ENCODE measurements at places on chromosomes 13 and 19.

DNA sequence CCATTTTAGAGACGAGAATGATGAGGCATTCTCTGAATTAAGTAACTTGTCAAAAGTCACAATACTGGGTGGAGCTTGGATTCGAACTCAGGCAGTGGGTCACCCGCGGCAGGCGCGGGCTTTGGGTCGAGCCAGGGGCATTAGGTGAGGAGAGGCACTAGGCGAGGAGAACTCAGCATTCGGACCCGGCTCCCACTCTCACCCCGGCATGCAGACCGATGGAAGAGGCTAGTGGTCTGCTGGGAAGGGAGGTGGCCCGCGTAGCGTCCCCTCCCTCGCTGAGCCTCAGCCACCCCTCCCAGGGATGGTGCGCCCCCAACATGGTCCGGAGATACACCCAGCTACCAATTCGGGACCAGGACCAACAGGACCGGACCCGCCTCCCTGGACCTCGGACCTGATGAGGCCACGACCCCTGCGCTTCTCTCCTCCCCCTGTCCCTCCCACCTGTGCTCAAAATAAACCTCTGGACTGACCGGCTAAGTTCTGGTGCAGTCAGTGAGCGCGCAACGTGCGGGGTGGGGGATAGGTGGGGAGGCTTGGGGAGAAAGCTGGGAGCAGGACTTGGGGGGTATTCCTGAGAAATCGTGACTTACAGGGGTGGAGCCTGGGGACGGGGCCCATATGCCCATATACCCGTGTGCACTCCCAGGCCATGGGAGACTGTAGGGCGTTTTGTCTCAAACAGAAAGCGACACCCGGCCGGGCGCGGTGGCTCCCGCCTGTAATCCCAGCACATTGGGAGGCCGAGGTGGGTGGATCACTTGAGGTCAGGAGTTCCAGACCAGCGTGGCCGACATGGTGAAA, 1.3 kb upstream of the SNAPC2 start:
- H3K4me1 ChIP-seq = peaks cover 40% of the 10 kb centered on the region
- peaks cover 27% of the 10 kb centered on the region for H3K27me3 ChIP-seq
- H3K36me3 ChIP-seq = no peaks in the 10 kb centered on the region
- DNase-seq = no peak
- peak overlapping the region; percentile 74 for H3K4me3 ChIP-seq
- no peak overlapping the region for H3K27ac ChIP-seq

DNA sequence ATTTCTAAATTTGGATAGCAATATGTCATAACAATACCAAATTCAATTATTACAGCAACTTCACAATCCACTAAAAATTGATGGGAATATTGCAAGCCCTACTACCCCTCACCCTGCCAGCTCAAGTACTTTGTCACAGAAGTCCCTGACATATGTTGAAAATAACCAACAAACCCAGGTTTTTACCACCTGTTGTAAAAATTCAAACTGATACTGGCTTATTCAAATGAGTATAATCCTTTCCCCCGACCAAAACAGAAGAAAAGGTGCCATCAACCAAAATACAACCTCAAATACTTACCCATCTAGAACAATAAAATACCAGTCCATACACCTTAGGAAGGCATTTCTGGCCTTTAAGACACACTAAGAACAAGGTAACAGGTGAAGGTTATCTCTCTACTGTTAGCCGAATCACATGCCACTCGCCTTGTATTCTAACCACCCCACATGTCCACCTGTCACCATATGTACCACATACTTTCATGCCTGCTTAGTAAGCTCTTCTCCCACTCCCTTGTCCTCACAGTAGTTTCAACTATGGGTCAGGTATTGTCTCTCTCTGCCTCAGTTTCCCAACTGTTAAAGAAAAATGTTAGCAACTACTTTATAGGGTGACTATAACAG, 53.1 kb downstream of the USP12 start:
- DNase-seq = no peak
- no peak overlapping the region for H3K4me3 ChIP-seq
- H3K27ac ChIP-seq = no peak overlapping the region

- no peak overlapping the region for H3K4me3 ChIP-seq
- H3K36me3 ChIP-seq = no peaks in the 10 kb centered on the region
- no peak for DNase-seq
Observed at GRCh38 chr19:30158893-30159245, 213.3 kb upstream of the ZNF536 start.

GRCh38 chr13:23469951-23470421, 36.5 kb upstream of the SACS start:
- no peak for DNase-seq
- H3K27me3 ChIP-seq = peaks cover 17% of the 10 kb centered on the region
- H3K27ac ChIP-seq = no peak overlapping the region
- H3K36me3 ChIP-seq = no peaks in the 10 kb centered on the region
- no peak overlapping the region for H3K4me3 ChIP-seq
- peaks cover 7% of the 10 kb centered on the region for H3K4me1 ChIP-seq

DNA sequence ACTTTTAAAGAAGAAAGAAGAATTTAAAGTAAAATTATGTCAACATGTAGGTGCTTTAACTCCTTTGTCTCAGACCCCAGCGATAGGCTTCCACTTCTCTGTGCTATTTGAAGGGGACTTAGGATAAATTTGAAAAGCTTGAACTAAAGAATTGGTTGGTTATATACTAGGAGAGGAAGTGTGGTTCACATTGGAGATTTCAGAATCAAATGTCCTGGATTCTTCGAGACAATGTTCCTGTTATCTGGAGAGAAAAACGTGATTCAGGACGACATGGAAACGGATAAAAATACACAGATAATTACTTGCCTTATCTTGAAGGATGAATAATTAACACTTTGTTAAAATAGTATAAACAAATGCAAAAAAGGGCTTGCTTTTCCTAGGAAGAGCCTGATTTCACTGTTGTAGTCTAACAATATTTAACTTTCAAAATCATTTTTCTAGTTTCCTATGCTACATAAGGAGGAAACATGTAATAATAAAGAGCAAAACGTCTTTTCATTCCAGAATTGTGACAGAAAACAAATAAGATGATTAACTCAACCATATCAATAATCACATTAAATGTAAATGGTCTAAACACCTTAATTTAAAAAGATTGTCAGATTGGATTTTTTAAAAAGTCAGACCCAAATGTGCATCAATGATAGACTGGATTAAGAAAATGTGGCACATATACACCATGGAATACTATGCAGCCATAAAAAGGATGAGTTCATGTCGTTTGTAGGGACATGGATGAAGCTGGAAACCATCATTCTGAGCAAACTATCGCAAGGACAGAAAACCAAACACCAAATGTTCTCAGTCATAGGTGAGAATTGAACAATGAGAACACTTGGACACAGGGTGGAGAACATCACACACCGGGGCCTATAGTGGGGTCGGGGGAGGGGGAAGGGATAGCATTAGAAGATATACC, 724 bp upstream of the ZNF780A start:
- H3K4me1 ChIP-seq = peaks cover 41% of the 10 kb centered on the region
- DNase-seq = no peak
- H3K27ac ChIP-seq = peak overlapping the region; percentile 98
- peaks cover 5% of the 10 kb centered on the region for H3K27me3 ChIP-seq
- H3K36me3 ChIP-seq = peaks cover 25% of the 10 kb centered on the region
- H3K4me3 ChIP-seq = peak overlapping the region; percentile 100

- no peaks in the 10 kb centered on the region for H3K27me3 ChIP-seq
- H3K36me3 ChIP-seq = no peaks in the 10 kb centered on the region
- H3K27ac ChIP-seq = no peak overlapping the region
Observed at GRCh38 chr19:50500060-50500752, 10.8 kb downstream of the JOSD2 start.

DNA sequence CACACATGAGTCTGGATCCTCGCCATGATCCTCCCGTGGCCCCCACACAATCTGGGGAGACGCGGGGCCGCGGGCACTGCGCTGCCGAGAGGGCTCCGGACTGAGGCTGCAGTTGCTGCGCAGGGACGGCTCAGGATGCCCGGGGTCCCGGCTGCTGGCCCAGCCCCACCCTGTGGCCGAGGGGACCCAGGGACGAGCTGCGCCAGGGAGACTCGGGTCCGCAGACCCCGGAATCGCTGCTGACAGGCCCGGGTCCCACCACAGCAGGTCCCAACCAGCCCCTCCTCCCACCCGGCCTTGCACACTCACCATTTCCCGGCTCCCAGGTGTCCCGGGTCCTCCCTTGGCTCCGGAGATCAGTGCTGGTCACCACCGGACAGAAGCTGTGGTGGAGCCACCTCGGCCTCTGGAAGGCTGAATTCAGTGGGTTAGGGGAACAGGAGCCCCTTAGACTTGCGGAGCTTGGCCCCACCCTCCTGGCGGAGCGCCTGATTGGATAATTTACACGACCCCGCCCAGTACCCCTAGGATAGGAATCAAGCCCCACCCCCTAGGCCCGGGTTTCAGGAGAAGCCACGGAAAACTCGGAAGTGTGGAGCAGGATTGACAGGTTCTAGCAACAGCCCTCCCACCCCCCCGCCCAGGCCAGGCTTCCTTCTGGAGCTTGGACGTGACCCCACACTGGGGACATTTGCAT, 57.4 kb downstream of the ZNF44 start:
- no peak for DNase-seq
- no peaks in the 10 kb centered on the region for H3K27me3 ChIP-seq
- peaks cover 9% of the 10 kb centered on the region for H3K36me3 ChIP-seq
- H3K4me1 ChIP-seq = no peaks in the 10 kb centered on the region
- H3K4me3 ChIP-seq = no peak overlapping the region

DNA sequence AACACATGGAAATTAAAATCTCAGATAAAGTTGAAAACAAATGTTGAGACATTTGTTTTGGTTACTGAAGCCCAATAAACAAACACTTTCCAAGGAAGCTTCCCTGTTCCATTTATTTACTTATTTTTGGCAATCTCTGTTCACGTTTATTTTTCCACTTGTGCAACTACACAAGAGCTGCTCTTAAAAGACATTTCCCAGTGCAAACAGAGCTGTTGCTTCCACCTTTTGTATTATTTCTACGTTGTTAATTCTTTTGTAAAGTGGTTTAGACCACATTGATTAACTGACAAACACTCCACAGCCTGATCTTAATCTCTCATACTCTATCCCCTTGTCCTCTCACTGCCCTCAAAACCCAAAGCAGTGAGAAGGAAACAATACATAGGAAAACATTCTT, 757.6 kb downstream of the LIG4 start:
- H3K4me3 ChIP-seq = no peak overlapping the region
- no peak overlapping the region for H3K27ac ChIP-seq
- no peak for DNase-seq
- H3K4me1 ChIP-seq = no peaks in the 10 kb centered on the region

All from activated CD4-positive, alpha-beta memory T cell treated with anti-CD3 and anti-CD28 coated beads, Interleukin-2, amount 10 ng/mL, durations not matched to agents 7 days and 5 days (primary cell).